ENCODE measurements at places on chromosomes 5 and 9.

- no peak for DNase-seq
Observed at GRCh38 chr5:73921741-73922140, 295.7 kb downstream of the ARHGEF28 start.

DNA sequence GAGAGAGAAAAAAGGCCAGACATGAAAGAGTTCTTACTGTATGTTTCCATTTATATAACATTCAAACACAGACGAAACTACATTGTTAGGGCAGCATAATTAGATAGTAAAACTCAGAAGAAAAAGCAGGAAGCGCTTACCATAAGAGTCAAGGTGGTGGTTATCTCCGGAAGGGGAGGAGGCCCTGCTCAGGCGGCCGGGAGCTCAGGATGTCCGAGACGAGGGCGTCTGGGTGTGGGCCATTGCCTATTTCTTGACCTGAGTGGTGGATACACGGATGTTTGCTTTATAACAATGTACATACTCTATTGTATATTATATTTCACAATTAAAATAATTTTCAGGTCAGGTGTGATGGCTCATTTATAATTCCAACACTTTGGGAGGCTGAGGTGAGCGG, 80.9 kb upstream of the COL5A1 start:
- no peak for DNase-seq

DNA sequence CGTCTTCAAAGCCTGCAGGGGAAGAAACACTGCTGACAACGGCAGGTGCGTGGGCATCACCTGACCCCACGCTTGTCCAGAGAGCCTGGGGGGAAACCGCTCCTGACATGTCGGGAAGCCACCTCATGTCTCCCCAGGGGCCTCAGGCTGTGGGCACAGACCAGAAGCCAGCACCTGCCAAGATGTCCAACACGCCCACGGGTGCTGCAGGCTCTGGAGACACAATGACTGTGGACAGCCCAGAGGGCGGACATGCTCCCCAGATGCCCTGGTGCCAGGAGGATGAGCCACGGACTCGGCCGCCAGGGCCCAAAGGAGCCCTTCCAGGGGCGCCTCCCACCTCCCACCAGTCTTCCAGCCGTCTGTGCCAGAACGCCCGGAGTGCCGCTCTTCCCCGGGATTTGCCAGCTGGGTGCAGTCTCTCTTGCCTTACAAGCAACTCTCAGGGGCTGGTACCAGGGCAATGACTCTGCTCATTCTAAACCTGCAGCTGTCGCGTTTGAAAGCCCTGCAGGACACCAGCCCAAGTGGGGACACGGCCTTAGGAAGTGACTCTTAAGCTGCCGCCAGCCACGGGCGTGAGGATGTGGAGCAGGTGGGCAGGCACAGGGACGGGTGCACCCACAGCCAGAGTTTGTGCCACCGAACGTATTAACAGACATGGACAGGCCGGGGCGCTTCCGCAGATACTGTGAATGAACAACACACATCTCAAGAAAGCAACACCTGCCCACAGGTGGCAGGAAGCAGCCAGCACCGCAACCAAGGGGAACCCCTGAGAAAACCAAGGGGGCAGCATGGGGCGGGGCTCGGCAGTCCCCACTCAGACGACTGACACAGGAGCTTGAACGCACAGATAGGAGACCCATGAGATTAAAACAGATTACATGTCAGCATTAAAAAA, 6.8 kb upstream of the LHX3 start:
- no peak for DNase-seq

DNA sequence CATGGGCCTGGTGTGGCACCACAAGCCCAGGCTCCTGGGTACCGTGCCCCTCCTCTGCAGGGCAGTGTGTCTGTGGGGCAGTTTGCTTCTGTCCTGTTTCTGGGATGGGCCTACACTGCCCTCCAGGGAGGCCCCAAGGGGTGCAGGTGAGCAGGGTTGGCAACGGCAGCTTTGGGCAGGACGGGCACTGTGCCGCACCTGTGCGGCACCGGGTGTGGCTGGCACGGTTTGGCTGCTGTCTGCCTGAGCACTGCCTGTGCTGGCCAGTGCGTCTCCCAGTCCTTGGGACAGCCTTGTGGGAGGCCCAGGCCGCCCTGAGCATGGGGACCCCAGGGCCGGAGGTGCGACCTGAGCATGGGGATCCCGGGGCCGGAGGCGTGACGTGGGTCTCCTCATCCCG, 37.2 kb downstream of the RXRA start:
- DNase-seq, result no peak

All from fibroblast of skin of right quadriceps (primary cell).